ENCODE measurements at places on chromosomes 4 and X. TPM values are rescaled to one million over a fixed set of nuclear protein-coding genes. Genes with fewer than 3 reads are reported as not detected.

SPANXB1 gene
- polyA plus RNA-seq: not detected

MAGEA3 gene
- not detected for polyA plus RNA-seq

DGKK gene
- 0.08 TPM for polyA plus RNA-seq

RTL9 gene
- 0.10 TPM for polyA plus RNA-seq

ZCCHC12 gene
- polyA plus RNA-seq: 0.44 TPM

INTS12 gene
- polyA plus RNA-seq: 18.6 TPM

CAPN6 gene
- polyA plus RNA-seq: 0.54 TPM

VCX3A gene
- polyA plus RNA-seq: not detected

CXCL10 gene
- polyA plus RNA-seq: 0.48 TPM

DUSP21 gene
- polyA plus RNA-seq: not detected

SSX4 gene
- not detected for polyA plus RNA-seq

RS1 gene
- polyA plus RNA-seq: not detected

NMU gene
- 0.15 TPM for polyA plus RNA-seq

ANK2 gene
- 9.0 TPM for polyA plus RNA-seq

Measured in urinary bladder (tissue), 4 donors.